HCEC 1CT (cell line): ENCODE measurements at places on chromosomes 5 and 9.
A peak's percentile ranks its signal among the peaks of the same experiment; 100 is the strongest.

DNA sequence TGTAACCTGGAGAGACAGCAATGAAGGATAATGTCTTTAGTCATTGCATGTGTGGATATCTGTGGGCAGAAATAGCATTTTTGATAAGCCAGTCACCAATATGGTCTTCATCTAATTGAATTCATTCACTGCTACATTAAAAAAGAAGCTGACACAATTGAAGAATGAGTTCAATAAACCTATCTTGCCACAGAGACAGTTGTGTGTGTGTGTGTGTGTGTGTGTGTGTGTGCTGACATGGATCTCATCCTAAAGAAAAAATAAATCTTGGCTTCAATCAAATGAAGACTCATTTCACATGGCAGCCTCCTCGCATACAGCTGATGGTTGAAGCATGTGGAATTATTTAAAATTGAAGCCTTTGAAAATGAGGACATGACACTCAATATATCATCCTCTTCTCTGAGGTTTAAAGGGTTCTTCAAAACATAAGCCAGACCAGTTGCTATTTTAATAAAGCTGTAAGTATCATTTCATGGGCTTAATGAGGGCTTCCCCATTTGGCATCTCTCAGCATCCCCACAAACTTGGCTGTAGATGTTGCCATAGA lies 118.5 kb upstream of the PTPN3 start:
- no peak for DNase-seq

- peak; percentile 51 for DNase-seq
Measured at GRCh38 chr9:96478829-96479371, 28.9 kb downstream of the HABP4 start.

- no peak for DNase-seq
Measured at GRCh38 chr9:89745601-89746376, 141.0 kb downstream of the GADD45G start.

DNA sequence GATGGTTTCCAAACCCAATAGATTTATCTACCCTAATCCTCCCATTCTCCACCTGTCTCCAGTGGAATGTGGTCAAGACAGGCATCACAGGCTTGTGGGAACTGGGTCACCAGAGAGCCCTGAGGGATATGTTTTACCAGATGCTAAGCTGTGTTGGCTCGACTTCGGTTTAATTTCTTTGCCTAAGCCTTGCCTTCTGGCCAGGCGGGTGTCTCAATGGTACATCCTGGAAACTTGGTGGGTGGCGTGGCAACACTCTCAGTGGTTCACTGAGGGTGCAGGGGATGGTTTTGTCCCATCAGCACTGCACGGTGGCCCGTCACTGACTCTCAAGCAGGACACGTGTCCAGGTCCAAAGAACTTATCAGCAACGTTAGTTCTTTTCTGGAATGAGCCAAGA lies 192.2 kb downstream of the TENT4A start:
- no peak for DNase-seq

- DNase-seq: no peak
Measured at GRCh38 chr5:135452321-135453030, at the start of gene TIFAB. TIFAB (minus strand) TSS chr5:135452351; CDS start chr5:135449939, 2,412 bp downstream.

DNA sequence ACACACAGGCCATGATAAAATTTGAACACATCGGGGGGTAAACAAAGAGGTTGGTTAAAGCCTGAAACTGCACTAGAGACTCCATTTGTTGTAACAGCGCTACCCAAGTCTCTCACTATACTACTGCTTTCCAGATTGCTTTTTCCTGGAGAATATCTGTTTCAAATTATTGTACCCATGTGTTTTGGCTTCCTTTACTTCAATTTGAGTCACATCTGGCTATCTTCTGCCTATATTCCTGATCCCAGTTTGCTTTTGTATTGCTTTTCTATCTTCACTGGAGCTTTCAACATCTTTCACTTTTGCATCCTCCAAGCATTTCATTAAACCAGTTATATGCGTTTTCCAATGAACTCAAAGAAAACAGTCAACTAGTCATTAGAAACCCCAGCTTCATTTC lies 404.7 kb downstream of the MLLT3 start:
- no peak for DNase-seq

GRCh38 chr5:36734422-36734821 lies 128.0 kb downstream of the SLC1A3 start:
- DNase-seq: peak; percentile 39

DNA sequence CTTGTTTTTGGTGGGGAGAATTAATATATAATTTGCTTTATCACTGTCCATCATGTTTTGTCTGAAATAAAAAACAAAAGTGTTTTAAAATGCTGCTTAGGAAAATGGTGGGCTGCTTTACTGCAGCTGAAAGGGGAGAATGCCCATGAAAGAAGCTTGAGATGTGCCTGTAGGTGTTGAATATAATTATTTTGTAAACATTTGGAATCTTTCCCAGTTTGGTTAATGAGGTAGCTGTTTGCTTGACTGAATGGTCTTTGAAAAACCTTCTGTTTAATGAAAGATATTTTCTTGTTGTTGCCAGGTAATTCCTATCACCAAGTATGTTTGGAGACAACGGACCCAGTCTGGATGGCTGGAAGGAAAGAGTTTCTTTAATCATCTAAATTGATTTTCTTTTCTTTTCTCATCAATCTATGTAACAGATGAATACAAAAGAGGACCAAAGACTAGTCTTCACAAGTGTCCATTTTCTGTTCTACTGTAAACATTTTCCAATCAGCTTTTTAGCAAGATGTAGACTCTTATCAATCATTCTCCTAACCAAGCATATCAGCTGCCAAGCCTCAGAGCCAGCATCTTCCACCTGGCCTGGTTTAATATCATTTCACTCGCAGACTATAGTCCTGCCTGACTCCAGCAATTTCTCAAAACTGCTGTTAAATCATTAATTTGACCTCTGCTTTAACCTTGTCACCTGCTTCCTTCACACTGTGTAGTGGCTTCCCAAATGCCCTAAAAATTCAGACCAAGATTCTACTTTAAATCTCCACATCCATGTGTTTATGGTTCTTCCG lies 441.2 kb upstream of the CHD1 start:
- DNase-seq: no peak

- no peak for DNase-seq
Measured at GRCh38 chr5:173864126-173865050, 23.8 kb upstream of the CPEB4 start.

DNA sequence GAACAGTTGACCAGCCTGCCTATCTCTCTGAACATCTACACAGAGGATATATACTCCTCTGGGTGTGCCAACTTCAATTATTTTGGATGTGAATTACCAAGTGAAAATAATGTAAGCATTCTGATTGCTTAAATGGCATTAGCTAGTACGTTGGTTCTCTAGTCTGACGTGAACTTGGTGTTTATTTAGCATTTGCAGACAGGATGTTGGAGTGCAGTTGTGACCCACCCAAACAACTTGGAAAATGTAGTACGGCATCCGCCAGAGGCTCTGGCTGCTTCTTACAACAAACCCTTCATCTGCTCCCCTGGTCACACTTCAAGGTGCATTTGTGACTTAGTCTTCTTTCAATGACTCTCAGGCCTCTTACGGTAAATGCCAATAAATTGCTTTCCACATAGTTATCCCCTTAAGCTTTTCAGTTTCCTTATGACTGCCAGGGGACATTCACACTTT lies 616.6 kb downstream of the PDE4D start:
- peak; percentile 20 for DNase-seq

DNA sequence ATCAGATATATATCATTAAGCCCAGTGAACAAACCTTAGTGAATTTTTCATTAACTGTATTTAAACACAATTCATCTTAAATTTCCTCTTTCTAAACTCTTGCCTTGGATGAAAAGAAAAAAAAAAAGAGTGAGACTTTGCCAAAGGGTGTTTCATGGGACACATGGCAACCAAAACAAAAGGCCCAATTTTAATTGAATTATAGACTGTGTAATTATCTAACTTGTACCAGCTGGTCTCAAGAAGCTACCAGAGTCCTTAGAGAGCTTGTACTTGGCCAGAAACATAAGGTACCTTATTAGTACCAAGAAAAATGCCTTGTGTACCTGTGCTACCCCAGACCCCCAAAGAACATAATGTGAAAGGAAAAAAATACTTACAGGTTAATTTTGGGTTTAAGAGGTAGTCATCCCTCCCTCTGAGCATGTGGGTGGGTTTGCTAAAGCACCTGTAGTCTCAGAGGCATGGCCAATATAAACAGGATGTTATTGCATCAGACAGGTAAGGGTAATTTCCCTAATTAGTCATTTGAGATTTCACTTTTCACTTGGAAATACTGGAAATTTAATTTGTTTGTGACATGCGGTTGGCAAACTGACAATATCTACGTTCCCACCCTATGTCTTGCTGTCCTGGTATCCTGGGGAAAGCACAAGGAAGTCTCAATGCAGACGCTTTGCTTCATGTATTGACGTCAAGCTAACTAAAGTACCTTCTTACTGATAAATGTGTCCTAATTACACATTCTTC lies 90.1 kb downstream of the SNCAIP start:
- DNase-seq: no peak

- peak; percentile 68 for DNase-seq
Measured at GRCh38 chr9:34457266-34458012, 931 bp downstream of the FAM219A start.

GRCh38 chr5:81893961-81894360 lies 77.9 kb upstream of the ATG10 start:
- no peak for DNase-seq

DNA sequence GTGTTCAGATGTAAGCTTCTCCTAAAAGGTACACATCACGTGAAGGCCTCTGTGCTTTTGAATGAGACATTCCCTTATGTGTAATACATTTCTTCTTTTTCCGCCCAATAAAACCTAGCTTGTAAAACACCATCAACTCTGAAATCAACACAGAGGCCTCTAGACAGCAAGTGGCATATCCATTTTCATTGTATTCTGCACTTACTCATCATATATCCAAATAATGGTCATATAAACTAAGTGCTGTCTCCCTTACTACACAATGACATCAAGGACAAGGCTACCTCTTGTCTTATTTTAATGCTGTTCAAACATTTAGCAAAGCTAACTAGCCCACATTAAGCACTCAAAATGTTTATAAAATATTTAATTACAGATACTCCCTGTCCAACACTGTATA lies 108.5 kb downstream of the ELAVL2 start:
- no peak for DNase-seq

- peak; percentile 24 for DNase-seq
Measured at GRCh38 chr5:40486437-40487275, 193.1 kb upstream of the PTGER4 start.

GRCh38 chr5:30850866-30851265 lies 342.6 kb upstream of the CDH6 start:
- DNase-seq: no peak

GRCh38 chr5:100595152-100595811 lies 60.1 kb downstream of the FAM174A start:
- DNase-seq: peak; percentile 92
